Activated T-helper 2 cell treated with anti-CD3 and anti-CD28 coated beads, Interferon-gamma antibody, Interleukin-2, Interleukin-4, amounts not matched to agents 10 μg/mL and 5 μg/mL and 100 μg/mL, durations not matched to agents 14 hours and 24 hours and 36 hours (primary cell): ENCODE measurements at places on chromosomes 1 and 21. TPM values are rescaled to one million over a fixed set of nuclear protein-coding genes. Genes with fewer than 3 reads are reported as not detected.

HSD3B2 gene
- not detected in 2 replicates for total RNA-seq

- no peak for DNase-seq
- no peaks in the 10 kb centered on the region for H3K27me3 ChIP-seq
- no peak overlapping the region for H3K27ac ChIP-seq
- H3K4me1 ChIP-seq = no peaks in the 10 kb centered on the region
- H3K4me3 ChIP-seq = no peak overlapping the region
Measured at GRCh38 chr1:213247038-213247437, 196.0 kb downstream of the RPS6KC1 start.

GRCh38 chr1:214120191-214120590, 132.4 kb downstream of the PROX1 start:
- H3K27ac ChIP-seq = no peak overlapping the region
- peaks cover 7% of the 10 kb centered on the region for H3K27me3 ChIP-seq
- no peaks in the 10 kb centered on the region for H3K36me3 ChIP-seq
- no peak overlapping the region for H3K4me3 ChIP-seq

- peaks cover 16% of the 10 kb centered on the region for H3K4me1 ChIP-seq
- no peak overlapping the region for H3K4me3 ChIP-seq
- no peaks in the 10 kb centered on the region for H3K36me3 ChIP-seq
- peaks cover 2% of the 10 kb centered on the region for H3K27me3 ChIP-seq
- H3K27ac ChIP-seq = no peak overlapping the region
Measured at GRCh38 chr1:109542657-109543056, 3.0 kb downstream of the GPR61 start.

DNA sequence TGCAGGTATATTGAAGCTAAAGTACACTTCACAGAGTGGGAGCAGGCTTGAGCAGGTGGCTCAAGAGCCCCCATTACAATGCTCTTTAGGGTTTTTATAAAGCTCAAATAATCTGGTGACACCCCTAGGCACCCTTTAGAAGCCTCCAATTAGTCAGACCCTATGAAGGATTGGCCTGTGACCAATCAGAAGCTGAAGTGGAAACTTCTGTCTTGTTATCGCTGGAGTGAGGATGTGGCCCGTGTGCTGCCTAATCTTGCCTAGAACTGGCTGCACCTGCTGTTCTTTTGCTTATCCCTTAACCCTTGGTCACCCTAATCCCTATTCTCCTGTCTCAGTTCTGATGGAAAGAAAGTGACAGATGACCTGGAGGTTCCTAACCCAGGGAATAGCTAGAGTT, 70.8 kb upstream of the ABCG1 start:
- peaks cover 6% of the 10 kb centered on the region for H3K4me1 ChIP-seq
- no peaks in the 10 kb centered on the region for H3K36me3 ChIP-seq
- H3K27ac ChIP-seq = no peak overlapping the region
- DNase-seq = no peak
- H3K4me3 ChIP-seq = no peak overlapping the region
- H3K27me3 ChIP-seq = no peaks in the 10 kb centered on the region

GRCh38 chr1:230568008-230568407, 74.3 kb upstream of the COG2 start:
- no peak overlapping the region for H3K27ac ChIP-seq
- H3K4me3 ChIP-seq = no peak overlapping the region
- H3K36me3 ChIP-seq = no peaks in the 10 kb centered on the region
- H3K27me3 ChIP-seq = peaks cover 18% of the 10 kb centered on the region
- H3K4me1 ChIP-seq = peaks cover 4% of the 10 kb centered on the region
- DNase-seq = no peak

BARHL2 gene
- not detected in 2 replicates for total RNA-seq

DNA sequence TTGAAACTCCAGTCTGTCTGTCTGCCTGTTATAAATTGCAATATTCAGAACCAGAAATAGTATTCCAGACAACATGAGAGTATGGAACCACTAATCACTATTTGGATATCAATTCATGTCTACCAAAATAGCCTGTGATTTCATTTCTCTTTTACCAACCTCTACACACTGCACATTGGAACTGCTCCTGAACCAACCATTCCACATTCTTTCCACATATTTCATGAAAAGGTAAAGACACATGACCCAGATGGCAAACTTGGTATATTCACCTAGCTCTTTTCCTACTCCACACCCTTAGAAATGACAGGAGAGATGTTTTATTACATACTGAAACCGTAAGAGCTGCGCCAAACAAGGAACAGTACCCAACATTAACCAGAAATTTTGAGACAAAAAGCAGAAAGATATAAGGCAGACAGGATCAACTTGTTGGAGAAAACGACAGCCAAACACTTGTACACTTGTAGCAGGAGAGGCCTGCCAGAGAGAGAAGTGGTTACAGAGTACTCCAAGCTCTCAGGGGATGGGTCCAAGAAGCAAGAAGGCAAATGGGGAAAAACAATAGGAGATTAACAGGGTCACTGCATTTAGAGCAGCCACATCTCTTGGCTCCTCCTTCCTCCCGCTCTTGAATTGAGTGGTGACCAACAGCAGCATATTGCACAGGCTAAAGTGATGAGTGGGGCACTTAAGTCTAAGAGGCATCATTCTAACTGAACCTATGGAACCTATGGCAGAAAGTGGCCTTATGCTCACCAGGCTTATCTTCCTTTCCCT, 148.7 kb downstream of the SETD4 start:
- H3K4me3 ChIP-seq = no peak overlapping the region
- H3K27me3 ChIP-seq = peaks cover 21% of the 10 kb centered on the region
- DNase-seq = no peak

DNA sequence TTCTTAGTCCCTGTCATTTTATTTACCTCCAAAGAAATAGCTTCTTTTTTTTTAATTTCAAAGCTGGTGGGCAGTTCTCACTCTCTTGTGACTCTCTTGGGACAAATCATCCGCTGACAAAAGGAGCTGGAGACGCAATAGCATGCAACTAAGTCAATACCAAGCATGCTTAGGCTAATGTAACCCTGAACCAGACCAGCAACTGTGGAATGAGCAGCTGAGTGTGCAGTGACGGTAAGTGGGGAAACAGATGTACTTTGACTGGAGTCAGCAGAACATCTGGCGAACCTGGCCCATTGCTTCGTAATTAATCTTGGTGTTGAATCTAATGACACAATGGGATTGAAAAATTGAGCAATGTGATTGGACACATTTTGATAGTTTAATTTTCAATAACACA, 280.7 kb upstream of the PLXNA2 start:
- no peak for DNase-seq
- no peaks in the 10 kb centered on the region for H3K27me3 ChIP-seq
- no peaks in the 10 kb centered on the region for H3K36me3 ChIP-seq
- no peaks in the 10 kb centered on the region for H3K4me1 ChIP-seq
- no peak overlapping the region for H3K27ac ChIP-seq
- no peak overlapping the region for H3K4me3 ChIP-seq

TTC34 gene
- 0.94 and 1.1 TPM in 2 replicates for total RNA-seq

GRCh38 chr1:8539683-8540082, 221.8 kb downstream of the SLC45A1 start:
- H3K36me3 ChIP-seq = peaks cover 60% of the 10 kb centered on the region
- no peak overlapping the region for H3K4me3 ChIP-seq
- no peak overlapping the region for H3K27ac ChIP-seq
- peaks cover 50% of the 10 kb centered on the region for H3K4me1 ChIP-seq
- no peaks in the 10 kb centered on the region for H3K27me3 ChIP-seq
- no peak for DNase-seq

DNA sequence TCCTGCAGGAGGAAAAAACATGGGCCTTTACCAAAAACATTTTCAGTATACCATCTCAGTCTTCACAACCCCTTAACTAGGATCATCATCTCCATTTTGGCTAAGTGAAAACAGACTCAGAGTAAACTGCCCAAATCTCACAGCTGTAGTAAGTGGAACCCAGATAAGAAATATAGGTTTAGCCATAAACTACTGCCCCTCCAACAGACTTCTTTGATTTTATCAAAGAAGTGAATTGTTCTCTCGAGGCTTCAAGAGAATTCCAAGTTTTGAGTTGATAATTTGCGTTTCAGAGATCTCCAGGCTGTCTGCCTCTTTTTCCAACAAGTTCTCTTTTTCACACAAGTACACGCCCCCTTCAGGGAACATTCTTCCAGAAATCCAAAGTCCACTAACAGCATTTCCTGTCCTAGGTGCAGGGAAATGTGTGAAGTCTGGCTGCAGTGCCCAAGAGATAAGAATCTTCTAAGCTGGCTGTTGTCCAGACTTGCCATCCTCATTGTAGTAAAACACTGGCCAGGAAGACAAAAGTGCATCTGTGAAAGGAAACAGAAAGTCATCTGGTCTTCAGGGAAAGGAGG, 30.8 kb downstream of the RNF19B start:
- H3K27me3 ChIP-seq = no peaks in the 10 kb centered on the region
- peaks cover 22% of the 10 kb centered on the region for H3K4me1 ChIP-seq
- no peak overlapping the region for H3K4me3 ChIP-seq
- H3K36me3 ChIP-seq = peaks cover 55% of the 10 kb centered on the region

DNA sequence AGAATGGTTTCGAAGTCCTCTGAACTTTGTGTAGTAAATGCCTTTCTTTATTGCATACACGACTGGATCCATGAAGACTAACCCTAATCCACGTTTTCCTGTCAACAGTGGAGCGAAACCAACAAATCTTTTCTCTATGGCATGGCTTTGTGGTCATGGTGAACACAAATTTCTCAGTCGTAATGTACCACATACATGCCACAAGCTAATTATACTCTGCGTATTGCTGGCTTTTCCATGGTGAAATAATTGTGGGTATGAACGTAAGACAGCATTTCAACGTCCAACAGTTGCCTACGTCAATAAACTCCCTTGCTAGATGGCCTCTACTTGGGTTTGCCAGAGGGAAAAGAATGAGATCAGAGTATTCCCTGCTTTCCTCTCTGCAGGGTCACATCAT, 27.5 kb downstream of the INTS7 start:
- peaks cover 9% of the 10 kb centered on the region for H3K4me1 ChIP-seq
- H3K36me3 ChIP-seq = peaks cover 29% of the 10 kb centered on the region

DNA sequence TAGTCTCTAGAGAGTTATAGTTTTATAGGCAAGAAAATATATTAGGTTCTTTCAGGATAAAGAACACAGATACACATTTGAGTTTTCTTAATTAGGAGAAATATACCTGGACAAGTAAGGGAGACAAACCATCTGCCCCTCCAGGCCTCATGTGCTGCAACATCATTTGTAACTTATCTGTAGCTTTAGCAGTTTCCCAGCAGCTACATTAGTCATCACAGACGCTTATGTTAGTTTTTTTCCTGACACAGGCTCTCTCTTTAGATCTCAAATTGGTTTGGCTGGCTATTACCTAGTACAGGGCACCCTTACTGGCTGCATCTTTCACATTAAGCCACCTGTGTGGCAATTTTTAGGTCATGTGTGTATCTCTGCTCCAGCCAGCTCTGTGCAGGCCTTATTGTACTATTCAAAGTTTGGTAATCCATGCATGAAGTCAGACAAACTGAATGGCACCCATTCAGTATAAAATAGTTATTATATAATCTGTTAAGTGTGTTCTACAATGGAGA, 25.9 kb downstream of the GNPAT start:
- H3K27ac ChIP-seq = no peak overlapping the region
- peaks cover 7% of the 10 kb centered on the region for H3K4me1 ChIP-seq
- DNase-seq = no peak
- no peaks in the 10 kb centered on the region for H3K27me3 ChIP-seq
- no peak overlapping the region for H3K4me3 ChIP-seq
- peaks cover 88% of the 10 kb centered on the region for H3K36me3 ChIP-seq

DNA sequence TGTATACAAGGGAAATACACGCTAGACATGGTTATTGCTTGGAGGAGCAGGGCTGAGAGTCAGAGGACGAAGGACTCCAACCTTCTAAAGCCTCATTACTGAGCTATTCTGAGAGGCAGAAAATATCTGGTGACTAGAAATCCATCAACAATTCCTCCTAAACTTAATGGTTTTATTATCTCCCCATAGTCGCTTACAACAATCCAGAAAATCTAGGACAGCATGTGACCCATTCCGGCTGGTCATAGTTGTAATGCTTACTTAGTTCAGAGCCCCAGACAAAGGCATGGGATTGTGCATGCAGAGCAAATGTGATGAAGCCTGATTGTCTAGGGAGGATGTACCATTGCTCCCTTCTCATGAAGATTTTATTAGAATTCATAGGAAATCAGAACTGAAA, 114.5 kb upstream of the PLXNA2 start:
- no peaks in the 10 kb centered on the region for H3K36me3 ChIP-seq
- H3K27ac ChIP-seq = no peak overlapping the region
- no peak overlapping the region for H3K4me3 ChIP-seq
- H3K27me3 ChIP-seq = peaks cover 5% of the 10 kb centered on the region
- no peak for DNase-seq

GRCh38 chr21:46255758-46256337, 27.3 kb upstream of the LSS start:
- H3K4me1 ChIP-seq = peaks cover 15% of the 10 kb centered on the region
- no peak overlapping the region for H3K27ac ChIP-seq
- peaks cover 75% of the 10 kb centered on the region for H3K36me3 ChIP-seq

DNA sequence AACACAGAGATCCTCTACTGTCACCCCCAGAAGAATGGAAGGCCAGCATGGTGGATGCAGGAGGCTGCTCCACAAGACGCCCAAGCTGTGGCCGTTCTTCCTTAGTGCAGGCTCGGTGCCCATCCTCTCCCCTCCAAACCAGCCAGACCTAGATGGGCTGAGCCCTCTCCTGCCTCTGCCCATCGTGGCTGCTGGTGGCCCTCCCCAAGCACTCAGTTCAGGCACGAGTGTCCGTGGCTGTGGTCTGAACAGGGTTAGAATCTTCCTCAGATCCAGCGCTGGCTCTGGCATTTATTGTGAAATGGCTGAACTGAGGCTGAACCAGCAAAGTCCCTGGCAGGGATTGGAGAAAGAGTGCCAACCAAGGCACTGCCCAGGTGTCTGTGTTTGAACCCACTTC, 59.5 kb downstream of the TRIM11 start:
- H3K4me3 ChIP-seq = no peak overlapping the region
- H3K27me3 ChIP-seq = no peaks in the 10 kb centered on the region
- H3K36me3 ChIP-seq = peaks cover 4% of the 10 kb centered on the region
- no peak overlapping the region for H3K27ac ChIP-seq

NHLH1 gene
- 0.30 and 0.32 TPM in 2 replicates for total RNA-seq

MROH9 gene
- total RNA-seq = not detected in 2 replicates

- no peak overlapping the region for H3K4me3 ChIP-seq
- DNase-seq = no peak
- H3K27me3 ChIP-seq = no peaks in the 10 kb centered on the region
- H3K4me1 ChIP-seq = no peaks in the 10 kb centered on the region
- H3K27ac ChIP-seq = no peak overlapping the region
Measured at GRCh38 chr1:196317535-196318522, 290.4 kb downstream of the KCNT2 start.

GRCh38 chr21:41866274-41866809, 12.8 kb downstream of the PRDM15 start:
- H3K4me1 ChIP-seq = peaks cover 22% of the 10 kb centered on the region
- H3K27ac ChIP-seq = no peak overlapping the region
- no peaks in the 10 kb centered on the region for H3K27me3 ChIP-seq
- H3K36me3 ChIP-seq = no peaks in the 10 kb centered on the region

DNA sequence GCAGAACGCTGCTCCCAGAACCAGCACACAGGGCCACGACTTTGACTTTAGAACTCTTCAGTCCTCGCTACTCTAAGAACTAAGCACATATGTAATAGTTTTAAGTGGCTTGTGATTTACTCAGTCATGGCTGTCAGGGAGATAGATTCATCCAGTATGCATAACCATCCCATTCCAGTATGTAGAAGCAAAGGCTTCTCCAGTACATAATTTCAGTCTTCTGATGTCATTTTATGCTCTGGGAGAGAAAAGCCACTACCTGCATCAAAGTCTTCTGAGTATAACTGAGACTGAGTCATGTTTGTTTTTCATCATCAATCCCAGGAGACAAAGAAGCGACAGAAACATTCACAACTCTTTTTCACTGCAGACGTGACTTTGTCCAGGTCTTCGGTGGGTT, 885.7 kb downstream of the PLA2G4A start:
- H3K27me3 ChIP-seq = no peaks in the 10 kb centered on the region
- no peaks in the 10 kb centered on the region for H3K4me1 ChIP-seq
- H3K27ac ChIP-seq = no peak overlapping the region

GRCh38 chr1:2548068-2548589, 8.0 kb upstream of the TNFRSF14 start:
- peaks cover 10% of the 10 kb centered on the region for H3K36me3 ChIP-seq
- no peaks in the 10 kb centered on the region for H3K27me3 ChIP-seq
- DNase-seq = peak; percentile 73
